Myometrial cell (primary cell): ENCODE measurements at places on chromosomes 6 and 20. TPM values are rescaled to one million over a fixed set of nuclear protein-coding genes. Genes with fewer than 3 reads are reported as not detected.

Gene DNMT3B
- total RNA-seq: 1.7 and 2.7 TPM in 2 replicates

Gene POPDC3
- total RNA-seq: 6.6 and 13.8 TPM in 2 replicates

Gene EEF1E1
- total RNA-seq: 35.2 and 58.8 TPM in 2 replicates

Gene BMP6
- under 0.01 and 1.1 TPM in 2 replicates for total RNA-seq

Gene SH3BGRL2
- total RNA-seq: 8.3 and 8.6 TPM in 2 replicates

Gene HLA-DQB1
- total RNA-seq: not detected in 2 replicates

Gene SPATS1
- not detected in 2 replicates for total RNA-seq

Gene COL12A1
- total RNA-seq: 247 and 311 TPM in 2 replicates

Gene FOXF2
- not detected in 2 replicates for total RNA-seq

Gene LGSN
- total RNA-seq: not detected in 2 replicates

Gene BCAS1
- total RNA-seq: not detected in 2 replicates

Gene TFEB
- 8.9 and 26.8 TPM in 2 replicates for total RNA-seq

Gene DSN1
- total RNA-seq: 20.5 and 23.0 TPM in 2 replicates

Gene SIM1
- total RNA-seq: not detected in 2 replicates

Gene C4B
- total RNA-seq: 3.7 and 6.6 TPM in 2 replicates

Gene PTK6
- total RNA-seq: not detected in 2 replicates

Gene CCN6
- total RNA-seq: not detected in 2 replicates

Gene MOXD1
- 24.2 and 31.2 TPM in 2 replicates for total RNA-seq

Gene OPN5
- not detected in 2 replicates for total RNA-seq

Gene SLC13A3
- total RNA-seq: 3.0 and 4.6 TPM in 2 replicates

Gene SCUBE3
- 35.5 and 37.9 TPM in 2 replicates for total RNA-seq

Gene ARMC2
- 1.1 and 1.7 TPM in 2 replicates for total RNA-seq

Gene FLRT3
- total RNA-seq: 1.4 and 4.1 TPM in 2 replicates

Gene PRPH2
- total RNA-seq: 2.0 and 2.7 TPM in 2 replicates

Gene ZBTB46
- total RNA-seq: 21.1 and 34.3 TPM in 2 replicates

Gene CDK19
- total RNA-seq: 6.6 and 7.6 TPM in 2 replicates

Gene PNRC1
- total RNA-seq: 34.6 and 47.3 TPM in 2 replicates

Gene C20orf144
- total RNA-seq: 0.18 TPM in 1 of 2 replicates, not detected in the other

Gene NCOA5
- total RNA-seq: 13.8 and 16.4 TPM in 2 replicates

Gene CLVS2
- under 0.01 TPM in 1 of 2 replicates, not detected in the other for total RNA-seq

Gene BPIFB4
- not detected in 2 replicates for total RNA-seq

Gene SRMS
- not detected in 2 replicates for total RNA-seq

Gene OVOL2
- not detected in 2 replicates for total RNA-seq

Gene PTCHD4
- total RNA-seq: 0.18 and 0.86 TPM in 2 replicates

Gene PLG
- total RNA-seq: not detected in 2 replicates

Gene TRMT6
- 11.2 and 13.0 TPM in 2 replicates for total RNA-seq

Gene CFAP61
- total RNA-seq: not detected in 2 replicates

Gene OTOR
- not detected in 2 replicates for total RNA-seq
